ENCODE measurements at places on chromosomes 4 and X.

DNA sequence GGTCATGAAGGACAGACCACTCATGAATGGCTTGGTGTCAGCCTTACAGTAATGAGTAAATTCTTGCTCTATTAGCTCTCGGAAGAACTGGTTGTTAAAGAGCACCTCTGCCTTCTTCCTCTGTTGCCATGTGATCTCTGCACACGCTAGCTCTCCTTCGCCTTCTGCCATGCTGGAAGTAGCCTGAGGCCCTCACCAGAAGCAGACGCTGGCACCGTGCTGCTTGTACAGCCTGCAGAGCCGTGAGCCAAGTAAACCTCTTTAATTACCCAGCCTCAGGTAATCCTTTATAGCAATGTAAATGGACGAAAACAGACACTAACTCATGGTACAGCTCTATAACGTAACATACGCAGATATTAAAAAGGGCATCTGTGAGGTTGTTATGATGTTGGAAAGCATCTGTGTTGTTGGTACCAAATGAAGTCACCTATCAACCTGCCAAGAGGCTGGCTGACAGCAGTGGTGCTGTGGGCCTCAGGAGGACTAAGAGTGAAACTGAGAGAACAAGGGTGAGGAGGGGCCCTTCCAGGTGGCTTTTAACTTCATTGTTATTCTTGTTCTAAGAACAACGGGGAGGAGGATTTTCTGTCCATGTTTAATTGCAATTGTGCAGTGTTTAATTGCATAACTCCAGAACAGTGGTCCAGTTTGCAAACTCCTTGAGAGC, 69.2 kb downstream of the CRMP1 start:
- DNase-seq: no peak

- no peak for DNase-seq
These were observed 3.2 kb downstream of the CTSO start for GRCh38 chr4:155950461-155950860.

DNA sequence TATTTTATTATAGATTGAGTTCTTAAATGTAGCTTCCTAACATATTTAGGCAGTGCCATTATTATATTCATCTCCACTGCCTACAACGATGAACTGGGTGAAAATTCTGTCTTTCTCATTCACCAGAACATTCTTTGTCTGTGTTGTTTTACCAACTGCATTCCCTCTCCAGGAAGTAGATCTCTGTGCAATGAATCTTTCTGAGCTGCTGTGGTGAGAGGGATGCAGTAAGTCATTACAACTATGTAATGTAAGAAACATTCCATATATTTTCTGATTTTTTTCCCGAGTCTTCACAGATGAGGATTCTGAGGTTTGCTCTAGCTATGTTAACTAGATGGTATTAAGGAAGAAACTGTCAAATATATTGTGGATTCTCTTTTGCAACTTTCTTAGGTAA, 811.9 kb upstream of the PCDH7 start:
- DNase-seq: no peak

GRCh38 chrX:137195991-137196390, 162.2 kb upstream of the GPR101 start:
- DNase-seq: no peak
